ENCODE measurements at places on chromosomes 16 and 17.
A peak's percentile ranks its signal among the peaks of the same experiment; 100 is the strongest.

DNA sequence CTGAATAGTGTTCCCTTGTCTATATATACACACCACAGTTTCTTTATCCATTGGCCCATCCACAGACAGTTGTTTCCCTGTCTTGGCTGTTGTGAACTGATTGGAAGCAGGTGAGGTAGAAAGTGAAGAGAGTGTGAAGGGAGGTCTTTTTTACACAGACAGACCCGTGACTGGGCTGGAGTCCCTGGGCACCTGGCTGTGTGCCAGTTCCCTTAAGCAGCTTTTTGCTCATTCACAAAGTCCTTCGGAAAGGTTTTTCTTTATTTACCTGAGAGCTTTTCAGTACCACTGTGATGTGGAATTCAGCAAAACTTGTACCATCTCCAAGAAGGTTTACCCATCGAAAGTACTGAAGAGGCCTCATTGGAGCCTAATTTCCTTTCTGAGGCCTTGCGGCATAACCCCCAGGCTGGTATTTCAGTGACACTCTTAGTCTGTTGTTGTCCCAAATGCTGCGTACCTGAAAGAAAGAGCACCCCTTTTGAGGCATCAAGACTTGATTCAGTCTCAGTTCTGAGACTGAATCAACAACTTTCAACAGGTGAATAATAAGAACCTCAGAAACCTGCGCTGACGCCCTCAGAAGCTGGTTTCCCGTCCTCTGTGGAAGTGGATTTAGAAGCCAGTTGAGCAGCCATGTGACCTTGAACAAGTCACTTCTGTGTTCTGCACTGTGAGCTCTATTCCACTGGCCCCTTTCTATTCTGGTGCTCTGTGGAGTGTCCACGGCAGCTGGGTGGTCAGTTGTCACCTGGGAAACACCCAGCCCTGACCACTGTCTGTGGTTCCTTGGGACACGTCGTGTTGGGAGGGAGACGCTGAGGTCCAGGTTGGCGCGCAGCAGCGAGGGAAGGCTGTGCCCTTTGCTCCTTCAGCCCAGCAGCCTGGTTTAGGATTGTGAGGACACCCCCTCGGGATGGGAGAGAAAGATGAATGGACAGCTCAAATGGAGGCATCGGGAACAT, 53.9 kb upstream of the CRISPLD2 start:
- DNase-seq = no peak

- no peak for DNase-seq
Observed at GRCh38 chr17:21462237-21462636, 86.1 kb downstream of the KCNJ12 start.

- DNase-seq = peak; percentile 91
Observed at GRCh38 chr16:30075503-30076275, at the start of gene PPP4C. TSS of gene PPP4C (plus strand) at chr16:30075994. CDS start at chr16:30076378, 384 bp downstream.

DNA sequence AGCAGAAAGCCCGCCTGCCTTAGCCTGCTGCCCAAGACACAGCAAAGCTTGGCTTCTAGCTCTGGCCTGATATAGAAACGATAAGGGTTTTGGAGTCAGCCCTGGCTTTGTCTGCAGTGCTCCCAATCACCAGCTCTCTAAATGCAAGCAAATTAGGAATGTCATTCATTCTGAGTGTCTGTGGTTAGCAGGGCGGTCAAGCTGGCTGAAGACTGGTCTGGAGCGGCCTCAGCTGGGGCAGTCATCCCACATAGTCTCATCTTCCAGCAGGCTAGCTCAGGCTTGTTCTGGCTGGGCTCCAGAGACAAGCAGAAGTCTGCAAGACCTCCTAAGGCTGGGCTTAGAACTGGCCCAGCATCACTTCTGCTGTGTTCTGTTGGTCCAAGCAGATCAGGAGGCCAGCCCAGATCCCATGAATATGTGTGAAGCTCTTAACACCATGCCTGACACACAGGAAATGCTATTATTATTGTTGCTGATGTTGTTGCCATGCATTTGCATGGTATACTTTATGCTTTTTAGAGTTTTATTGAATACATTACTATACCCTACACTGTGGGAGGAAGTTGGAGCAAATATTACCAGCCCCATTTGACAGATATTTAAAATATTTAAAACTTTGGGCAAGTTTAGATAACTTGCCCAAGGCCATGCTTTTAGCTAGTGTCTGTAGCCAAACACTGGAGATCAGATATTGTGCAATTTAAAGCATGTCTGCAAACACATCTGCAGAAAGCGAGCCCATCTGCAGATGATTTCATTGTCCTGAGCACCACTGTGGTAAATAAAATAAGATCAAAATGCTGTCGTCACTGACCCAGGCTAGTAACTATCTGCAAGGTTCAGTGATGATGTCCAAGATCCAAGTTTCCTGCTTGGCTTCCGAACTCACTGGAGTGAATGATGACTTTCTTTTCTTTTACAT, 24.8 kb downstream of the TMC7 start:
- peak; percentile 92 for DNase-seq

- DNase-seq = peak; percentile 68
Observed at GRCh38 chr17:75552425-75553294, 27.2 kb downstream of the LLGL2 start.

DNA sequence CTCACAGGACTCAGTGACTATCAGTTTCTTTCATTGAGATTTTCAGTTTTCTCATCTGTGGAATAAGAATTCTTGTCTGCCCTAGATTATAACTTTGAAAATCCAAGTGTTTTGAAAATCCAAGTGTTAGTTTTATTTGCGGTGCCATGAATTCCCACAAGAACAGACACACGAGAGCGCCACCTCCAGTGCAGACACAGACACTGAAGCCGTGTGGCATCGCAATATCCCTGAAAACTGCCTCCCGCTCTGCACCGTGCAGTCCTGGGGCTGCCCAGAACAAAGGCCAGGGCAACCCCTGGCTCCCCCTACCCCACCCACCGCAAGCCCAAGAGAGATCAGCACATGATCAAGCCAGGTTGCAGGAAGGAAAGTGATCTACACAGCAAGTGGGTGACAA, 229.5 kb upstream of the ASIC2 start:
- no peak for DNase-seq

- DNase-seq = no peak
Observed at GRCh38 chr16:51383909-51384308, 232.8 kb upstream of the SALL1 start.

GRCh38 chr17:13671771-13672170, 70.0 kb upstream of the HS3ST3A1 start:
- peak; percentile 39 for DNase-seq

DNA sequence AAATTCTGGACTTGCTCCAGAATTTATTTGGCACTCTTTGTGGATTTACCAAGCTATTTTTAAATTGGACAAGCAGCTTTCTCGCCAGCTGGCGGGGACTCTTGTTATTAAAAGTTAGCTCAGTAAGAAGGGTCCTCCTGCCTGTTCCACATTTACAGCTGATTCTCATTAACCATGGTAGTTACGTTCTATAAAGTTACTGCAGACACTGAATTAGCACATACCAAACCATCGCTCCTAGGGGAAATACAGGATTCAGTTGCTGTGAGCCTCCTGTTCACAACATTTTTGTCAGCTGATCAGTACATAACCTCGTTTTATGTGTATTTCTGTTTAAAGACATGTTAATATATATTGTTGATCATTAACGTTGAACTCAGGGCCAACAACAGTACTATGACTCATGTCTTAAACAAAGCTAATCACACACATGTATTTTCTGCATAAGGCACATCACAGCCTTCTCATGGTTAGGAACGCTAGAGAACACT, 4.2 kb downstream of the LDAF1 start:
- DNase-seq = peak; percentile 27

DNA sequence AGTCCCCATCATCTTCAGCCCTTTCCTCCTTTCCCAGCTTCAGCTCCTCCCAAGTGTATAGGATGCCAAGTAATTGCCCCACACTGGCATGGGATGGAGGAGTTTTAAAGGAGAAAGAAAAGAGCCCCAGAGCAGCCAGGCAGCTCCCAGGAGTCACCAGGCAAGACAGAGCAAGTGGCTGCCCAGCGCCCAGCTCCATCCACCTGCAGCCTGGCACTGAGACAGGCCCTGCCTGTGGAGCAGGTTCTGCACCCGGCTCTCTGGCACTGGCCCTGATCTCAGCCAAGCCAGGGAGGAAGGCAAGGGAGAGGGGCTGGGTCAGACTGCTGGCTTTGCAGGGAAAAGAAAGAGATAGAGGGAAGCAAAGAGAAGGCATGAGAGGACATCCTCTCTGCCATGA, 21.7 kb downstream of the FOXN1 start:
- no peak for DNase-seq

DNA sequence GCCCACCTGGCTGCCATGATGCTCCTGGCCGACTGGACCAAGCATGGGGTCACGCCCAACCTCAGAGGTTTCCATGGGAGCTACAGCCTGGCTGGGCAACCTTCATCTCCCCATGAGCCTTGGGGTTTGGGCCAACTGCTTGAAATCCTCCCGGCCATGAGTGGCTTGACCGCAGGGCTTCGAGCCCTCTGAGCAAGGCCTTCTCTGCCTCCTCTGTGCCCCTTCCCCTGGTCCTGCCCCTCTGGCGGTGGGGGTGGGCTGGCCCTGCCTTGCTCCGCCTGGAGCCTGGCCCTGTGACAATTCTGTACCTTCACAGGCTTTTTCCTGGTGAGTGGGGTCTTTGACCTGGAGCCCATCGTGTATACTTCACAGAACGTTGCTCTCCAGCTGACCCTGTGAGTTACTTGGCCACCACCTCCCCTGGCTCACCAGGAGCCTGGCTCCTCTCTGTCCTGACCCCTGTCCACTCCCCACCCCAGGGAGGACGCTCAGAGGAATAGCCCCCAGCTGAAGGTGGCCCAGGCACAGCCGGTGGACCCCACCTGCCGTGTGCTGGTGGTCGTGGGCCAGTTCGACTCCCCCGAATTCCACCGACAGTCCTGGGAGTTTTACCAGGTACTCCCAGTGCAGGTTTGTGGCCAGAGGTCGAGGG, 8.8 kb upstream of the BIRC5 start:
- no peak for DNase-seq

DNA sequence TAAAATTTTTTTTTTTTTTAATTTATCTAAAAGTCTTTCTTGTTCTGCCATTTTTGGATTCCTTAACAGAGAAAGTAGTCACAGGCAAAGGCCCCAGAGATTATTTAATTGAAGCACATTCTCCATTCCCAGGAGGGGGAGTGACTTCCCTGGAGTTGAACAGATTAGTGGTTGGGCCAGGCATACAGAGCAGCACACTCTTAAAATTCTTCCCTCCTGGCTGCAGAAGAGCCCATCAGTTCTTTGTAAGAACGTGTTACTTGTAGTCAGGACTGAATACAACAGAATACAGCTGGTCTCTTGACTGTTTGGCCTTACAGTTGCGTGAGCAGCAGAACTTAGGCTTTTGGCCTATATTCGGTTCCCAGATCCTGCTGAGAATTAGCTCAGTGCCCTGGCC, 1.8 kb downstream of the ALKBH5 start:
- DNase-seq = peak; percentile 69

GRCh38 chr16:59067205-59067604, 333.1 kb upstream of the GOT2 start:
- DNase-seq = no peak

- no peak for DNase-seq
Observed at GRCh38 chr16:58884141-58884540, 150.0 kb upstream of the GOT2 start.

DNA sequence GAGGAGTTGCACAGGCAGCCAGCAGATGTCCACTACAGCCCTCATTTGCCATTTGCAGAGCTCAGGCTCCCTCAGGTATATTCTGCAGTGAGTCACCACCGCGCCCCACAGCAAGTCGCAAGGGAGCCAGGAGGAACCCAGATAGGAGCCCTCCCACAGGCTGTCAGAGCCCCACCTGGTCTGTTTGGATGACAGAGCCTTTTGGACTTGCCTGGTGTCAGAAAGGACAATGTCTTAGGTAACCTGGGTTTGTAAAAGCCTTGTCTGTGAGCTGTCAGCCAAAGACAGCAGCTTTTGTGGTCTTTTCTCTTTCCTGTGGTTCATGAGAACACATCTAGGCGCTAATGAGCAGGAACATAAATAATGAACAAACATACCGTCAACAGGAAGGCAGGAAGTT, 70.9 kb downstream of the GNAO1 start:
- DNase-seq = no peak

GRCh38 chr17:57097832-57098421, 12.9 kb downstream of the AKAP1 start:
- DNase-seq = peak; percentile 88

DNA sequence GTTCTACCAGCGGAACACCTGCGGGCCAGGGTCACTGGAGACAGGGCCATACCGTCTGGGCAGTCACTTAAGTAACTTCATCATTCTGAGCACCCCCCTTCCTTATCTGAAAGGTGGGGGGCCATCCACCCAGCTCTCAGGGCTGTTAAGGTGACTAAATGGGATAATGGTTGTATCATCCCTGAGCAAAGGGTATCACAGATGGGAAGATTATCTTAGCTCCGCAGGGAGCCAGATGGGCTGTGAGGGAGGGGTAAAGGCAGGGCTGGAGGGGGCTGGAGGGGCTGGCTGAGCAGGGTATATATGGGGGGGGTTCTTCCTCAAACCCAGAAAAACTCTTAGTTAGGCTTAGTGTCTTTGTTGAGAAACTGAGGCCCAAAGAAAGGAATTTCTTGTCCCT, 2.9 kb upstream of the CACNA1G start:
- no peak for DNase-seq

GRCh38 chr17:9647014-9647413, 1.7 kb downstream of the USP43 start:
- DNase-seq = no peak

DNA sequence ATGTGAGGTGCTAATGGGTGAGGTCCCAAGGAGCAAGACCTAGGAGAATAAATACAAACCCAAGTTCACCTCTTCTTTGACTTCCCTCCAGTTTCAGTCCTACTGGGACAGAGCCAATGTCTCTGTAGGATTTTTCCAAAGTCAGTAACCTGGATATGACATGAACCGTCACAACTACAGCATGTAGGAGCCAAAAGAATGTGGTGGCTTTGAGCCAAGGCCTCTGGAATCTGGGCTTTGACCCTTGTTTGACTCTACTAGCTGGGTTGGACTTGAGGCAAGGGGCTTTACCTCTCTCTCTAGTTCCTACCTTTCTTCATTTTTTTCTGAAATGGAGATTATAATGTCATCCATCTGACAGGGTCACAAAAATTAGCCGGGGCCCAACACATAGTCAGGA, 91.4 kb downstream of the CACNG3 start:
- no peak for DNase-seq

- DNase-seq = peak; percentile 74
Observed at GRCh38 chr17:77470800-77471733, 330.3 kb downstream of the SEC14L1 start.

DNA sequence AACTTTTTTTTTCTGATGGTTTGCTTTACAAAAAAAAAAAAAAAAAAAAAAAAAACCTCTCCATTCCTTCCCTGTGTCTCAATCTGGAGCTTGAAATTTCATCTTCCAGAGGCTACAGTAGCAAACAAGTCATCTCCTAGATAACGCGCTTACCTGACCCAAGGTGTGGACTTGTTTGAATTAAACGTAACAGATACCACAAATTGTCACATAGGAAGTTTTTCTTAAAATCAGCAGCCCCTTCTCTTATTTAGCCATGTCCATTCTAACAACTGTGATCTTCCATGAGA, 2.0 kb downstream of the STAT5B start:
- DNase-seq = no peak

DNA sequence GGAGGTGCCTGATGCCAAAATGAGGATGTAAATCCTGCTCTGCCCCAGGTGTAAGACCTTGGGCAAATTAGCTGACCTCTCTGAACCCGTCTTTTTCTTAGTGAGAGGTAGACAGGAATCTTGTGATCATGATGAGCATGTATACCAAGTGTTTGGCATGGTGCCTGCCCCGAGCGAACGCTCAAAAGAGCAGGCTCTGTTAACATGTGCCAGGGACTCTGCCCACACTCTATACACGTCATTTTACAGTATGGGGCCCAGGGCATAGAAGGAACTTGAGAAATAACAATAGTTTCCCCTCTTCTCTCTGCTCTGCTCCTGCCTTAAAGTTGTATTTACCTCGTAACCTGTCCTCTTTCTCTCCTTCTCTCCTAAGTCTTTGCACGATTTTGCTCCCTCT, 9.3 kb upstream of the MAF start:
- DNase-seq = no peak
